ENCODE measurements at places on chromosomes 1 and 21.

GRCh38 chr1:146007489-146008133 is 11.2 kb upstream of the TXNIP start:
- DNase-seq = no peak

DNA sequence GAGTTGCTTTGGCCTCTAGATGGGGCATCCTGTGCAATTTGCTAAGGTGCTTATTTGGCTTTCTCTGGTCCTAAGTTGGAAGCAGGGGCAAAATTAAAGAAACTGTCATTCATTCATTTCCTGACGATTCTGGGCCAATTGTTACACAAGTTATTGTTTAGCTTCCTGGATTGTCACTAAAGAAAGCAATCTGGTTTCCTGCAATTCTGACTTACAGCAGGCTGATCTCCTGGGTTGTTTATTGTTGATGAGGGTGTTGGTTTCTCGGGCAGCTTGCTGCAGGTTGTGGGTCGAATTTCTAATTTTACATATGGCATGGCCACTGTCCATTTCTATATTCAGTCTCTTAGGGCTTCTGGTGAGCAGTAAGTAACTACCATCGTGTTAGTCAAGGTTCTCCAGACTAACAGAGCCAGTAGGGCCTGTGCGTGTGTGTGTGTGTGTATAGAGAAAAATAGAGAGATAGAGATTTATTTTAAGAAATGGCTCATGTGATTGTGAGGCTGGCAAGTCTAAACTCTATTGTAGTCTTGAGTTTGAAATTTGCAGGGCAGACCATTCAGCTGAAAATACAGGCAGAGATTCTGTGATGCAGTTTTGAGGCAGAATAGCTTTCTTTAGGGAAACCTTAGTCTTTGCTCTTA is 30.4 kb downstream of the CTH start:
- DNase-seq = no peak

- no peak for DNase-seq
Observed at GRCh38 chr1:116231752-116232151, 120.6 kb downstream of the MAB21L3 start.

- no peak for DNase-seq
Observed at GRCh38 chr1:67557696-67558448, 127.1 kb upstream of the GADD45A start.

DNA sequence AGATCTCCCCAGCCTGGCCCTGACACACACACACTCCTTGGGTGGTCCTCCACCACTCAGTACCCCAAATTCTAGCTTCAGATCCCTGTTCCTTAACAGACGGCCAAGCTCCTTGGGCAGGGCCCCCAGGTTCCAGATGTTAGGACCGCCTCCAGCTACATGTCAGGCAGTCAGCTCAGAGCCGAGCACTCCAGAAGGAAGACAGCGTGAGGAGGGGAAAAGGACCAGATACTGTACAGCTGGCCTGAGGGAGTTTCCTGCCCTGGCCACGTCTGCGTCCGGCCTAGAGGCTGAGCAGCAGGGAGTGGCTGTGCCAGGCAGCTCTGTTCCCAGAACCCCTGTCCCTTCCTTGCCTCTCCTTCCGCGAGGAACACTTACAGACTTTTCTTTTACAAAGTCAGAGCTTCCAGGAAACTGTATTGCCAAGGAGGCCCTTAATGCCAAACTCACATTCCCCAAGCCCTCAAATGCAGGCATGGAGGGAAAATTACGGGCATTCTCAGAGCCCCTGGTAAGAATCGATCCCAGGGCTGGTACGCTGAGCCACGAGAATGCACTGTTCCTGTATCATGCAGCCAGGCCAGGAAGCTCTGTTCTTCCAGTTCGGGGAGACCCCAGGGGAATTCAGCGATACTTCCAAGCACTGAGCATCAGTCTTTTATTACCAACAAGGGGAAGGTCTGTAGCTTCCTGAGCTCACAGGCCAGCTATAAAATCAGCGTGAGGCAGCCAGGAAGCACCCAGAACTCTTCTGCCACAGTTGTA is 45.2 kb upstream of the CNTN2 start:
- DNase-seq = no peak
